Fibroblast of skin of right quadriceps (primary cell): ENCODE measurements at places on chromosomes 4 and X.
A peak's percentile ranks its signal among the peaks of the same experiment; 100 is the strongest.

DNA sequence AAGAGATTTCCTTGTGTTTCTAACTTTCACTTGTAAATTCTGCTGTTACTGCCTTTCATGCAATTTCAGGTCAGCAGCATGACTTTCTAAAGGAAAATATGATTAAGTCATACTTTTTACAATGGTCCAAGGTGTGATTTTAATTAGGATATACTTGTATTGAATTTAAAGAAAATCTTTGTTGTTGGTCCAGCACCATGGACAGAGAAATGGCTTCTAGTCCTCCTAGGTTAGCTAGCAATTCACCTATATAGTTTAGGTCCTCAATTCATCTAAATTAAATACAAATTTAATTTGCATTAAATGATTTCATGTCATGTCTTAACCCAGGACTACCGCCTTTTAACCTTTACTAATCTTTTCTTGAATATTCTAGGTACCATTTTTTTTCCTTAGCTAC, 304.9 kb upstream of the RPS6KA3 start:
- DNase-seq = peak; percentile 3

GRCh38 chrX:86806786-86807185, 658.5 kb downstream of the DACH2 start:
- DNase-seq = no peak

DNA sequence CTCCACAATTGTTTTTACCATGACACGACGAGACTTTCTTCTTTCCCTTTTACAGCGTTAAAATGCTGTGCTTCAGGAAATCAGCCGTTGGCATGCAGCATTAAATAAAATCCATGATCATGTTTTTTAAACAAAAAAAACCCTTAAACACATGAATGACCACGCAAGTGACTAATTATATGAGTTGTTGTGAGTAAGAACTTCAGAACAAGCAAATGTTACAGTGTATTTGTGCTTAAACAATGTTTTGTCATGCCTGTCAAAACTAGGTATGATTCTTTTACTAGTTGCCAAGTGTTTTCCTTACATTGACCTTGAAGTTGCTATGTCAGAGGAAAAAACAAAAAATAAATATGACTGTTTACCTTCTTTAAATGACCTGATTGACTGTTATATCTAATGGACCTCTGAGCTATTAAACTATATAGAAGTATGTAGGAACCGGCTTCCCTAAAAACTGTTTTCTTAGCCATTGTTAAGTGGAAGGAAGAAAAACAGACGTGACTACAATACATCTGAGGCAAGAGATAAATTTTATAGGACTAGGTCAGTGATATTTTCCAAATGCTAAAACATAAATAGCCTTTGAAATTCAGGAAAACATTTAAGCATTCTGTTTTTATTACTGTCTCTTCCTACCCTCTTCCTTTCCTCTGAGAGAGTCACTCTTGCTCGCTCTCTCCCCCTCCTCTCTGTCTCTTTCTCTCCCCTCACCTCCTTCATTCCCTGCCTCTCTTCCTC, 197.1 kb downstream of the PALLD start:
- no peak for DNase-seq

- DNase-seq = no peak
Observed at GRCh38 chr4:21097026-21097425, 396.8 kb downstream of the PACRGL start.
